ENCODE measurements at places on chromosomes 16 and 17. TPM values are rescaled to one million over a fixed set of nuclear protein-coding genes. Genes with fewer than 3 reads are reported as not detected.

DNA sequence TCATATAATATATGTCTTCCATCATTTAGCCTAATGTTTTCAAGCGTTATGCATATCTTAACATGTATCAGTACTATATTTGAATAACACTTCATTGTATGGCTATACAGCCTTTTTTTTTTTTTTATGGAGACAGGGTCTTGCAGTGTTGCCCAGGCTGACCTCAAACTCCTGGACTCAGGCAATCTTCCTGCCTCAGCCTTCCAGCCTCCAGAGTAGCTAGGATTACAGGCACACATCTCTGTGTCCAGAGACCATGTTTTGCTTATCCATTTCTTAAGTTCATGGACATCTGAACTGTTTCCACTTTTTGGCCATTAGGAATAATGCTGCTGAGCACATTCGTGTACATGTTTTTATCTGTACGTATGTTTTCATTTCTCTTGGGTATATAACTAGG lies 7.8 kb downstream of the BPTF start:
- H3K27me3 ChIP-seq: no peaks in the 10 kb centered on the region
- H3K4me1 ChIP-seq: no peaks in the 10 kb centered on the region
- H3K27ac ChIP-seq: no peak overlapping the region
- no peak for DNase-seq
- H3K36me3 ChIP-seq: no peaks in the 10 kb centered on the region

- no peak for DNase-seq
- no peak overlapping the region for H3K4me3 ChIP-seq
- peaks cover 14% of the 10 kb centered on the region for H3K4me1 ChIP-seq
- H3K27ac ChIP-seq: no peak overlapping the region
- H3K27me3 ChIP-seq: 0 out of 2 replicates have a peak, but pooled peaks cover 3% of the 10 kb centered on the region
Measured at GRCh38 chr16:85041219-85042166, 13.9 kb downstream of the KIAA0513 start.

The GDPD1 gene
- total RNA-seq: 3.4 TPM

- H3K36me3 ChIP-seq: no peaks in the 10 kb centered on the region
- H3K4me3 ChIP-seq: no peak overlapping the region
- no peaks in the 10 kb centered on the region for H3K27me3 ChIP-seq
- no peak overlapping the region for H3K27ac ChIP-seq
- no peak for DNase-seq
- H3K4me1 ChIP-seq: peaks cover 16% of the 10 kb centered on the region
Measured at GRCh38 chr16:78465730-78466129, 366.3 kb downstream of the WWOX start.

DNA sequence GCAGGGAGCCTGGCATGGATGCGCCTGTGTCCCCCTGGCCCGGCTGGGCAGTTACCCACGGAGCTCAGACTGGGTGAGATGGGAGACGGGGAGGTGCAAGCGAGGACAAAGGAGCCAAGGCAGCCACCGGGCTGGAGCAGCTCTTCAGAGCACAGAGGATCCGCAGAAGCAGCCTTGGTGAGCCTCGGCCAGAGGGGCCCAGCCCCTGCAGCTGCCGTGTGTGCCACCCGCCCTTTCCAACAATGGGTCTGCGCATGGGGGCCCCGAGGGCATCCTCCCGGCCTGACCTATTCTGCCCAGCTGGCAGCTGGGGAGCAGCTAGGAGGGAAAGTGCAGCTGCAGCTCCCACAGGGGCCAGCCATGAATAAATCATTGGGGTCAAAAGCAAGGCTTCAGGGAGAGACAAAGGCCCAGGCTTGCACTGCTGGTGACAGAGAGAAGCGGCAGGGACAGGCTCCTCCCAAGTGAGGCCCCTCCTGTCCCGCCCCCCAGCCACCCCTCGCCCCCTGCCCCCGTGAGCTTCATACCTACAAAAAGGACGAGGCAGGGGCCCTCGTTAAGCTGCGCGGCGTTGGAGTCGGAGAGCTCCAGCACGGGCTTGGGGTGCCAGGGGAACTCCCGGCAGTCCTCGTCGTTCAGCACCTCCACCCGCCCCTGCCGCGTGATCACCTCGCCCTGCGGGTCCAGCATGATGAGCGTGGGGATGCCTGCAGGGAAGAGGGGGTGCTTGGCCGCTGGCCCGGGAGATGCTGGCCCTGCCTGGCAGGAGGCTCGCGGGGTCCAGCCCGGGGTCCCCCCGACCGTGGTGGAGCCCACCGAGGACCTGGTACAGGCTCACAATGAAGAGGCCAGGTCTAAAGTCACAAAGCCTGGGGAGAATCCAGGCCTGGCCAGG lies 22.6 kb downstream of the MRM3 start:
- no peaks in the 10 kb centered on the region for H3K36me3 ChIP-seq
- no peak overlapping the region for H3K4me3 ChIP-seq
- no peaks in the 10 kb centered on the region for H3K4me1 ChIP-seq

DNA sequence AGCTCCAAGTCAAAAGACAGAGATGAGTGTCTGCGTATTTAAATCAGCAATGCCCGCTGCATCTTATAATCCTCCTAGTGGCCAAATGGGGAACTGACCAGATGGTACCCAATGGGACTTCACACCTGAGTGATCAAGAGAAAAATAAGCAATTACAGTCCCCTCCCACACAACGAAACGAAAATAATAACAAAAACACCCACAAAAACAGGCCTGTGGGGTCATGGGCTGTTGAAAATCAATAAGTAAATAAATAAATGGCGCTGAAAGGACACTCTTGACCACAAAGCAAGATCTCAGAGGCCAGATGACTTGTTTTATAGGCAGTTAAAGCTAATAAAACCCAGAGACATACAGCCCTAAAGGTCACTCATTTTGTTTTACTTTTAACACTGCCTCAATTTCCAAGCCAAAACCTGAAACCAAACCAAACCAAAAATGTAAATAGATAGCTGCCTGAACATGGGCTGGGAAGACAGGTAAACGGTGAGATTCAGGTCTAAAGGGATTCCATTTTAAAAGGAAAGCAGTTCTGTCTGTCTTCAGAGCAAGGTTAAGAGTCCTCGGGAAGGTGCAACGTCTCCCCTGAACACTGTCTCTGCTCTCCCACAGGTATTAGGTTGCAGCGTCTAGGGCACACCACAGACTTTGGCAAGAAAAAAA lies 1.3 kb downstream of the ZNF821 start:
- H3K36me3 ChIP-seq: no peaks in the 10 kb centered on the region
- peak overlapping the region; percentile 83 for H3K4me3 ChIP-seq
- H3K27ac ChIP-seq: peak overlapping the region; percentile 39
- peak; percentile 54 for DNase-seq

GRCh38 chr17:64200080-64201032 lies 62.7 kb downstream of the TEX2 start:
- H3K4me3 ChIP-seq: no peak overlapping the region
- H3K36me3 ChIP-seq: no peaks in the 10 kb centered on the region
- no peaks in the 10 kb centered on the region for H3K27me3 ChIP-seq
- peaks cover 11% of the 10 kb centered on the region for H3K4me1 ChIP-seq
- H3K27ac ChIP-seq: no peak overlapping the region
- DNase-seq: no peak

DNA sequence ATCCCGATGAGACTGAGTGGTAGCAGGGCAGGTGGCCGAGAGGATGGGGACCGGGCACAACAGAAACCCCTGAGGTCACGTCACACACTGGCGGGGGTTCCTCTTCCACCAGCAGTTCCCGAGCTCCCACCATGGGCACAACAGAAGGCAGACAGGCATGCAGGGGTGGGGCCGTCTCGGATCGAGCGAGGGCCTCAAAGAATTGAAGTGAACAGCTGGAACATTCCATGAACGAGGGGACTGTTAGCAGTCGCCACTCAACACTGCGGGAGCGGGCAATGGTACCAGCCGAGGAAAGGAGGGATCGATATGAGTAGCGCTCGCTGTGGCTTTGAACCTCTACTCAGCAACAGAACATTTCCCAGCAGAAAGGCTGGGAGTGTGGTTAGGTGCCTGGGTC lies 5.3 kb downstream of the CEP131 start:
- no peak for DNase-seq
- H3K27me3 ChIP-seq: no peaks in the 10 kb centered on the region
- H3K4me1 ChIP-seq: 0 out of 2 replicates have a peak, but pooled peaks cover 5% of the 10 kb centered on the region

- H3K4me1 ChIP-seq: no peaks in the 10 kb centered on the region
Measured at GRCh38 chr16:53952215-53953208, 248.6 kb downstream of the FTO start.

The ACSM2A gene
- total RNA-seq: not detected

GRCh38 chr17:41707803-41708669 lies 4.1 kb upstream of the GAST start:
- H3K4me3 ChIP-seq: no peak overlapping the region
- no peaks in the 10 kb centered on the region for H3K4me1 ChIP-seq
- no peak overlapping the region for H3K27ac ChIP-seq
- H3K27me3 ChIP-seq: no peaks in the 10 kb centered on the region
- H3K36me3 ChIP-seq: no peaks in the 10 kb centered on the region
- DNase-seq: no peak

DNA sequence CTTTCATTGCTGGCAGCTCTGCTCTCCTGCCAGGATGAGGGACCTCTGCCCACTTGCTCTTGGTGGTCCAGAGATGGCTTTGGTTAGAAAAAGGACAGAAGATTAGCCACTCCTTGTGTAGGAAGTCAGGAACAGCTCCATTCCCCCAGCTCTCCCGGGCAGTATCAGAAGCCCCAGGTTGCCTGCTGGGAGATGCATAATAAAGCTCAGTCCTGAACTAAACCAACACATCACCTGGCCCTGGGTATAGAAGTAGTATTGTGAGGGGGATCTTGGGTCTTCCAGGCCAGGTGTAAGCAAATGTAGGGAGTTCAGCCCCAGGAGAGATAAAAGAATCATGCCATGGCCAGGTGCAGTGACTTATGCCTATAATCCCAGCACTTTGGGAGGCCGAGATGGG lies 52.4 kb downstream of the NEUROD2 start:
- H3K27ac ChIP-seq: no peak overlapping the region
- H3K4me1 ChIP-seq: no peaks in the 10 kb centered on the region
- H3K27me3 ChIP-seq: no peaks in the 10 kb centered on the region
- no peaks in the 10 kb centered on the region for H3K36me3 ChIP-seq
- DNase-seq: no peak

- H3K27ac ChIP-seq: no peak overlapping the region
- DNase-seq: no peak
- peaks cover 70% of the 10 kb centered on the region for H3K27me3 ChIP-seq
- H3K4me1 ChIP-seq: no peaks in the 10 kb centered on the region
- no peaks in the 10 kb centered on the region for H3K36me3 ChIP-seq
- H3K4me3 ChIP-seq: no peak overlapping the region
Measured at GRCh38 chr16:72224260-72224768, 52.4 kb upstream of the PMFBP1 start.

DNA sequence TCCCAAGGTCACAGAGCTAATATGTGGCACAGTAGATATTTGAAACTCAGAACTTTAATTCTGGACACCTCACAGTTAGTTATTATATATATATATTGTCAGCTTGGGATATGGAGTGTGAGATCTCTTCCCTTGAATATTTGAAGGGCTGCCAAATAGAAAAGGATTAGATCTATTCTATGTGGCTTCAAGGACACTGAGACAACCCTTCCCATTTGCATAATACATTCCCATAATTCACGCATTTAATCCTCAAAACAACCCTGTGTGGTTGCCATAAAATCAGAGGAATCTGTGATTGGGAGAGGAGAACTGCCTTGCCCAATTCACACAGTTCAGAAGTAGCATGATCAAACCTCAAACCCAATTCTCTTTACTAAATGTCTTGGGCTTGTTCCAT lies 365.8 kb upstream of the DYNLRB2 start:
- no peak overlapping the region for H3K4me3 ChIP-seq
- H3K27ac ChIP-seq: no peak overlapping the region
- peaks cover 27% of the 10 kb centered on the region for H3K27me3 ChIP-seq
- DNase-seq: no peak
- no peaks in the 10 kb centered on the region for H3K36me3 ChIP-seq

The LPO gene
- total RNA-seq: not detected

DNA sequence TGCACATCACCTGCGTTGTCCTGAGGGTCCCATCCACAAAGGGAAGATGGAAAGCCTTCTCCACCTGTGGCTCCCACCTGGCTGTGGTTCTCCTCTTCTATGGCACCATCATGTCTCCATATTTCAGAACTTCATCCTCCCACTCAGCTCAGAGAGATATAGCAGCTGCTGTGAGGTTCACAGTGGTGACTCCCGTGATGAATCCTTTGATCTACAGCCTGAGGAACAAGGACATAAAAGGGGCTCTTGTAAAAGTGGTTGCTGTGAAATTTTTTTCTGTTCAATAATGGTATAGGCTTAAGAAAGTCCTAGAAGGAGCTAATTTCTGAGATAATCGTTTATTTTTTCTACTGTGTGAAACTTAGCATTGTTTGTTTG lies 18.7 kb downstream of the ZNF200 start:
- DNase-seq: no peak
- no peaks in the 10 kb centered on the region for H3K4me1 ChIP-seq
- no peaks in the 10 kb centered on the region for H3K36me3 ChIP-seq
- no peak overlapping the region for H3K27ac ChIP-seq

DNA sequence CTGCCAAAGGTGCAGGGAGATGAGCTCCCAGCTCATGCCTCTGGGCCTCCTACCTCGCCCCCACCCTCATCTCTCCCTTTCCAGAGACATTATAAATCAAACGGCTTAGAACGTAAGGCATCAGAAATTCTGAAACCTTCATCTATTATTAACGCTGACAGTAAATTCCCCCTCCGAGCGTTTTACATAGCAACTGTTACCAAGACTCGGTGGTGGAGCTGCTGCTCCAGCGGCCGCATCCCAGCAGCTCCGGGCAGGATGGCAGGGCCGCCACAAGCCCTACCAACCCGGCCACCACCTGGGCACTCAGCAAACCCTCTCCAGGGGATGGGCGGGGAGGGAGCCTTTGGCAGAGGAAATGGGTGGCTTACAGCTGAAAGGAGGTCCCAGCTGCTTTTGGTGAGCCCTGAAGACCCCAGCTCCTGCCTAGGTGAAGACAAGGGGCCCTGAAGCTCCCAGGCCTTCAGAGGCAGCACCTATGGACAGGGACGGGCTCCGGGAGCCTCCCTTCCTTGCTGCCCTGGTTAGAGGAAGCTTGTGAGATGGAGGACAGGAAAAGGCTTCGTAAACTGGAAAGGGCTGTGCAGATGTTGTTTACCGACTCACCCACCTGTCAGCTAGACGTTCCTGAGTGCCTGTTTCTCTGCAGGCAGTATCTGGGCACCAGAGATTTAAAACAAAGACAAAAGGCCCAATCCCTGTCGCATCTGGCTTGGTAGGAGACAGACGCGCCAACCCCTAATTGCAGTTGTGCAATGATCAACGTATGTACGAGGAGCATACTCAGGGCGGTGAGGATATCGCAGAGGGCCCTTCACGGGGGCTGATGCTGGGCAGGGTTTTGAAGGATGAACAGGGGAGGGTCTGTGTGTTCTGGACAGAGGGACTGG lies 76.9 kb downstream of the RAI1 start:
- H3K4me3 ChIP-seq: no peak overlapping the region
- H3K27ac ChIP-seq: no peak overlapping the region
- no peaks in the 10 kb centered on the region for H3K36me3 ChIP-seq
- H3K4me1 ChIP-seq: no peaks in the 10 kb centered on the region
- no peaks in the 10 kb centered on the region for H3K27me3 ChIP-seq

- no peak overlapping the region for H3K27ac ChIP-seq
- H3K36me3 ChIP-seq: no peaks in the 10 kb centered on the region
- DNase-seq: no peak
- H3K4me3 ChIP-seq: no peak overlapping the region
Measured at GRCh38 chr17:34519282-34519681, 60.1 kb upstream of the TMEM132E start.

The PLD6 gene
- 4.1 TPM for total RNA-seq

Measured in PC-9 (cell line).